ENCODE measurements at places on chromosomes 12 and 14. TPM values are rescaled to one million over a fixed set of nuclear protein-coding genes. Genes with fewer than 3 reads are reported as not detected.

DNA sequence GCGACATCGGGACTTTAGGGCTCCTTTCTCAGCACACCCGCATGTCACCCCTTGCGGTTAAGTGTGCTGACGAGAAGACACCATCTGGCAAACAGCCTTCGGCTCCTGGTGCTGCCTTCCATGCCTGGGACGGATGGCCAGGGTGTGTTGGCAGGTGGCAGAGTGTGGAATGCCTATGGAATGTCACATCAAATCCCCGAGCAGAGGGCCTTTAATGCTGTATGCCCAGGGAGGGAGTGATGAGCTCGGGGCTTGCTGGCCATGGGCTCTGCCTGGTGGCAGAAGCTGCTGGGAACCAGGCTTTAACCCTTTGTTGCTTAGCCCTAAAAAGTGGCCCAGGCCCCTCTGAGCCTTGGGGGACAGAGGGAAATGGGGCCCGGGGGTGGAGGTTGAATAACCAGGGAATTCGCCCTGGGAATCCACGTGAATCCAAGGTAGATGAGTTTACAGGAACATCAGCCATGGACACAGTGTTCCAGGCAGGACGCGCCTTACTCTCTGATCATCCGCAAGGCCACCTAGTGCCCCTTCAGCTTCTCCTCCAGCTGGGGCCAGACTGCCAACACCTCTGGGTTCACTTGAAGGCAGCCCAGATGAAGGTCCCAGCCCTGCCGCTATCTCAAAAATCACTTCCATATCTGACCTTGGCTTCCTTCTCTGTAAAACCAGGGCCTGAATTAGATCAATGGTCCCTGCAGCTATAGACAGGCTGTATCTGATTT lies 17.4 kb downstream of the FAM181A start:
- no peak for DNase-seq

DNA sequence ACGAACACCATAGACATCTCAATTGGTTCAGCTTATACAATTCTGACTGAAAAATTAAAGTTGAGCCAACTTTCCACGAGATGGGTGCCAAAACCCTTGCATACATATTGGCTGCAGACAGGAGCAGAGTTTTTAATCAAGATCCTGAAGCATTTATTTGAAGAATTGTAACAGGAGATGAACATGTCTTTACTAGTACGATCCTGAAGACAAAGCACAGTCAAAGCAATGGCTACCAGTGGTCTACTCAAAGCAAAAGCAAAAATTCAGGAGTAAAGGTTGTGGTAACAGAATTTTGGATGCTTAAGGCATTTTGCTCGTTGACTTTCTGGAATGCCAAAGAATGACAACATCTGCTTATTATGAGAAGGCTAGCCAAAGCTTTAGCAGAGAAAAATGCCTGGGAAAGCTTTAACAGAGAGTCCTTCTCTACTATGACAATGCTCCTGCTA lies 20.7 kb downstream of the ZDHHC17 start:
- DNase-seq, result no peak

DNA sequence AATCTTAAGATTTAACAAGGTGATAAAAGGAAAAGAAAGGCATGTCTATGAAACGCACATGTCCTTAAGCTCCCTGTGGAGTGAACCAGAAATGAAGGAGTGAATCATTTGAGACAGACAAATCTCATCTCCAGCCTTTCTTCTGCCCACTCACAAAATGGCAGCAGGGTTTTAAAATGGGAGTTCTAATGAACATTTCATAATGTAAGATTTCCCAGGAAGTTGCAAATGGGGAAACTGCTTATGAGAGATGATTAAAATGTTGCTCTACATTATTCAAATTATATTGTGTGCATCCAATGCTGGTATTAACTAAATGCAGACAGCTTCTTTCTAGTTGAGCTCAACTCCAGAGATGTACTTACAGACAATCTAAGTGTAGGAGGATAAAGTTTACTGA lies 76.7 kb downstream of the BCAT1 start:
- no peak for DNase-seq

GRCh38 chr14:50070230-50070629 lies 46.1 kb downstream of the VCPKMT start:
- DNase-seq, result peak; percentile 13

DNA sequence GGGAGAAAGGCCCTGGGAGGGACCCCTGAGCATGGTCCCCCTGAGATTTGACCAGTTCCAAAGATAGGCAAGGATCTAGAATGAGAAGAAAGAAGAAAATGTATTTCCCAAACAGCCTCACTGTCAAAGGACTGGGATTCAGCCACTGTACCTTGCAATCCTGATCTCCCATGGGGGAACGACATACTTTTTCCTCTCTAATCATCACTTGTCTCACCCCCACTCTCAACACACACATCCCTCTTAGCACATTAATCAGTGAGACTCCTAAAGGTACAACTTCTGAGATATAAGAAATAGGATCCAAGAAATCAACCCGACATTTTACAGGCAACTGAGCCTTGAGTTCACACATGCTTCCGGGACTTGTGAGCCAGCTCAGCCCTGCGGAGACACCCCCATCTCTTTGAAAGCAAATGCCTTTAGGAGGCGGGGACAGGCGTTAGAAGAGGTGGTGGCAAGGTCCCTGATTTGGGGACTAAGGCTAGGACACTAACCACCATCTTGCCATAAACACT lies 1.4 kb downstream of the MAP3K9 start:
- no peak for DNase-seq

GRCh38 chr14:93231129-93231979 lies 24.3 kb downstream of the UBR7 start:
- no peak for DNase-seq

DNA sequence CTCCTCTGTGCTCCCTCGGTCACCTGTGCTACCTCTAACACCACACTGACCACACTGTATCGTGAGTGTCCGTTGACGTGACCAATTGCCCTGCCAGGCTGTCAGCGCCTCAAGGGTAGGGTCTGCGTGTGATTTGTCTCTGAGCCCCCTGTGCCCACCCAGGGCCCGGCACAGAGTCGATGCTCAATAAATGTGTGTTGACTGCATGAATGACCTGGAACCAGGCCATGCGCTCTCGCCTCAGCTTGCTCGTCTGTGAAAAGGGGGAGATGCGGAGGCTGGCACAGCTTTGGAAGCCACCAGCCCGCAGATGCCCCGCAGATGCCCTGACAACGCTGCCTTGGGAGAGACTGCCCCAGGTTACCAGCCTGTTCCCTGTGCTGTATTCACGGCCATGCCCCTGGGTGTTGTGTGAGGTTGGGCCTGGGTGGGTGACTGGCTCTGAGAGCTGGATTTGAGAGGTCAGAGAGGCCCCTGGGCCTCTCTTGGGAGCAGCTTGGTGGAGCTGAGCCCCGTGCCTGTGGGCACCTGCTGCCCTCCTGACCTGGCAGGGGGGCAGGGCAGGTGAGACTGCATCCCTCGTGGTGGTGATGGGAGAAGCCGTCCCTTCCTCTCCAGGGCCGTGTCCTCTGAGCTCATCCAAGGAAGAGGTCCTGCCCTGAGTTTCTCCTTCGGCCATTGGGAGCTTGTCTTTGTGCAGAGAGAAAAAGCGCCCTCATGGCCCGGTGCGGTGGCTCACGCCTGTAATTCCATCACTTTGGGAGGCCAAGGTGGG lies 43.2 kb downstream of the CYP46A1 start:
- no peak for DNase-seq

The CLEC6A gene
- not detected for total RNA-seq

The LRTM2 gene
- not detected for total RNA-seq
